ENCODE measurements at places on chromosomes 3 and 15. TPM values are rescaled to one million over a fixed set of nuclear protein-coding genes. Genes with fewer than 3 reads are reported as not detected.

The PEX11A gene
- 18.0 TPM for polyA plus RNA-seq

The ATP13A4 gene
- polyA plus RNA-seq: 1.8 TPM

The TNNC1 gene
- 7.5 TPM for polyA plus RNA-seq

- no peak for DNase-seq
Observed at GRCh38 chr3:50340448-50341329, at the start of gene RASSF1. TSS of gene RASSF1 (minus strand) at chr3:50340836. CDS start at chr3:50340805, 31 bp downstream.

DNA sequence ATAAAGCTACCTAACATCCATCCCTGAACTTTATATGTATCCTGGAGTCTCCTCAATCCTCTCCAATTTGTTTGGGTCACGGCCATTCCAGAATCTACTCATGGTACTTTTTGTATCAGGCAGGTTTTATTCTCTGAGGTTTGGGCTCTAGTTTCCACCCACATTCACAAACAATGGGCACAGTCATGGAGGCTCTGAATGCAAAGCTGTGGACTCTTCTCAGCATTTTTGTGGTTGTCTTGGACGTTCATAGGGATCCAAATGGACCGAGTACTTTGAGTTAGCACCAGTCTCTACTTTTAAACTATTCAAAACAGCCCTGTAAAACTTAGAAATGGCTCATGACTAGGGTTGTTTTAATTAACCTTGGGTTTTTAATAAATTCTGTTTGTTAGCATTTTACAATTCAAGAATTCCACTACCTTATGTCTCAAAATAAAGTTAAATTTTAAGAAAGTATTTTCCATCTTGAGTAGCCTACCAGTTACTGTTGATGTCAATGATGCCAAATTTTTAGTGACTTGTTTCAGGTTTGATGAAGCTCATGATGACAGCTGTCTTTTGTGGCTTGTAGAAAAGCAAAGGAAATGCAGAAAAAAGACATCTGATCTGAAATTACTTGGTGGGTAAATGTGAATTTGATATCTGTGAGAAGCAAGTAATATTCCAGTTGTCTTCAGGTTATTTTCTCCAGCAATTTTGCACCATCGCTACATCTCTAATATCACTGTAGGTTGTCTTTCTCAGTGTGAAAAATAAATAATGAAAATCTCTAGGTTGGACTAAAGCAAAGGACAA lies 275.7 kb upstream of the THBS1 start:
- DNase-seq: no peak

DNA sequence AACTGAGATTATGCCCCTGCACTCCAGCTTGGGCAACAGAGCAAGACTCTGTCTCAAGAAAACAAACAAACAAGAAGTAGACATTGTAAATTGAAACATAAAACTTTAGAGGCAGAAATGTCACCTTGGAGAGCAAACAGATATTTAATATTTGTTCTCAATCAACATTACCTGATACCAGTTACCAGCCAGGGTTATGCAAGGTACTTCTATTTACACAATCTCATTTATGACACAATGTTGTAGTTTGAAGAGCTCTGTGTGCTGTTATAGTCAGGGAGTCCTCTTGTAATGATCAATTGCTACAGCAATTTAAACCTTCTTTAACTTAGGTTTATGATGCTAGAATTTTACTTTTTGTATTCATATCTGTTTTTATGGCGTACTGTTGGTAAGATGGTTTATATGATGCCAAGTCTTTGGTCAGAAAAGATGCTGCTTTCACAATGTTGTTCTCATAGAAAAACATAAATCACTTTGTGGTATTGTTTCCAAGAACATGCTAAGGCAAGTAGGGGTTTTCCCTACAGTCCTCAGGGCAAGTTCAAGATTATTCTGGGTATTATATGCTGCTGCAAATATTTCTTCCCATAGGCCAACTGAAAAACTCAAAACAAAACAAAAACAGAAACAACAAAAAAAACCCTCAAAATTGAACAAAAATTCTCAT lies 173.5 kb downstream of the TNIK start:
- no peak for DNase-seq

DNA sequence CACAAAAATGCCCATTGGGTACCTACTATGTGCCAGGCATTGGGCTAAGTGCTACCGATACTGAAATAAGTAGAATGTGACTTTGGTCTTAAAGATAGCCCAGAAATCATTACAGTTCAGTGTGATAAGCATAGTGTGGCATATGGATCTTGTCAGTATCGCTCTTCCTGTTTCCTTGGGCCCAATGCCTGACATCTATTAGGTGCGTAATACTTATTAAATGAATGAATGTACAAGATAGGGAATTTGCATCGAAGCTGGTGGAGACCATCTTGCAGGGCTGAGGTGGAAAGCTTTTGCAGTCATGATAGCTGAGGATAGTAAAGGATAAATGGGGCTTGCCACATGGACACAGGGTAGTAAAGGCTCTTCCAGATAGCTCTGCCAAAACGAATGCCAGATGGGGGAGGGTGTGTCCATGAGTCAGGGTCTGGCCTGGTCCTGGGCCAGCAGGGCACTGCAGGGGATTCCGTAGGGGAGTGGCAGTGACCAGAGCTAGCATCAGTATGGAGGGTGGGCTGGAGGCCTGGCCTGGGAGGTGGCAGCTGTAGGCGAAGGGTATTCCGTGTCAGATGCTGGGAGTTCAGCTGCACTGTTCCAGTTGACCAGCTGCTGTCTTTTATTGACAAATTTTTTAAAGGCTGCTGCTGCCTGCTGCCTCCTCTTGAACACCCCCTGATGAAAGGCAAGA lies 23.5 kb downstream of the TSEN2 start:
- no peak for DNase-seq

DNA sequence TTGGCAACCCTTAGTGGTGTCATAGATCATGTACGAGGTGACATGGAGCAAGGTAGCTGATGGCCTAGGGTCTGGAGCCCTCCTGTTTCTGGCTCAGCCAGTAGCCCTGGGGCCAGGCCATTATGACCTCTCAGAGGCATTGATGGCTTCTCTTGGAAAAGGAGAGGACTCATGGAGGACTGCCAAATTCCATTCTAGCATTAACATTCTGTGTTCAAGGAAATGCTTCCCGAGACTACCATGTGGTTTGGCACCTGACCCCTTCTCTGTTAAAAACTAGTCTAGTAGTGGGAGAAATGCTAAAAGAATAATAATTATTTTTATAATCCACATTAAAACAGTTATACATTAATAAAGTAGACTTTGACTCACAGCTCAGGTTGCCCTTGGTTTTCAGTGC lies 40.2 kb upstream of the ADAMTSL3 start:
- no peak for DNase-seq
